ENCODE measurements at places on chromosomes 2 and 18.

- DNase-seq, result no peak
Measured at GRCh38 chr2:30149513-30149912, 2.7 kb downstream of the YPEL5 start.

GRCh38 chr2:128636802-128637147 lies 318.1 kb upstream of the HS6ST1 start:
- DNase-seq, result no peak

DNA sequence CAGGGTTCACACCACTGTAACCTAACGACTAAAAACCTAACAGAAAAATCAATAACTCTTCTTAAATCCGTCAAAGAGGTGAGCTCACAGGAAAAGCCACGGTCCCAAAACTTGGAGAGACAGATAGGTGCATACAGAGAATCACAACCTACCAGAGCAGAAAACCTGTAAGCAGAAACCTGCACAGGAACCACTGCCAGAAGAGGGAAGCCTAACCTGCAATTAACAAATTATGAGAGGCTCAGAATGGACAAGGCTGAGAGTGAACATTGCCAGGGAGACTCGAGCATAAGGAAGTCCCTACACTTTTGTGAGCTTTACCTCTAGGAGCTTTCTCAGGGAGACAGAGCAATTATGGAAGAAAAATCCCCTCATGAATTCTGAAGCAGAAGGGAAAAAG lies 156.2 kb upstream of the NETO1 start:
- DNase-seq, result no peak

- no peak for DNase-seq
Measured at GRCh38 chr2:46446871-46447568, 32.3 kb upstream of the TMEM247 start.

GRCh38 chr2:165007161-165007744 lies 51.9 kb upstream of the SLC38A11 start:
- no peak for DNase-seq

DNA sequence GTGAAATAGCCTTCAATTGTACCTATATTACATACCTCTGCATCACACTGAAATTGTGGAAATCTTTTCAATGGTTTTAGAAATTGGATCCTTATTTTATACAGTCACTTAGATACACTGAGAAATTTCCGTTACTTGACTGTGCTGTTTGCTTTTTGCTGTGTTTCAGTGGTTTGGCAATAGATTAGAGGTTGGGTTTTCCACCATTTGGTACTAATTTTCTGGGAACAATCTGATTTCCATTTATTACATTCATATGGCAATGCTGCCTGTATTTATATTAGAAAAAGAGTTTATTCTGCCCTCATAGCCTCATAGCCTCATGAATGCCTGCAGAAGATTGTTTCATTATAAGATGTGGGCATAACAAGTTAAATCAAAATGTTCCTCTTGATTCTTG lies 285.0 kb downstream of the GULP1 start:
- DNase-seq, result no peak

DNA sequence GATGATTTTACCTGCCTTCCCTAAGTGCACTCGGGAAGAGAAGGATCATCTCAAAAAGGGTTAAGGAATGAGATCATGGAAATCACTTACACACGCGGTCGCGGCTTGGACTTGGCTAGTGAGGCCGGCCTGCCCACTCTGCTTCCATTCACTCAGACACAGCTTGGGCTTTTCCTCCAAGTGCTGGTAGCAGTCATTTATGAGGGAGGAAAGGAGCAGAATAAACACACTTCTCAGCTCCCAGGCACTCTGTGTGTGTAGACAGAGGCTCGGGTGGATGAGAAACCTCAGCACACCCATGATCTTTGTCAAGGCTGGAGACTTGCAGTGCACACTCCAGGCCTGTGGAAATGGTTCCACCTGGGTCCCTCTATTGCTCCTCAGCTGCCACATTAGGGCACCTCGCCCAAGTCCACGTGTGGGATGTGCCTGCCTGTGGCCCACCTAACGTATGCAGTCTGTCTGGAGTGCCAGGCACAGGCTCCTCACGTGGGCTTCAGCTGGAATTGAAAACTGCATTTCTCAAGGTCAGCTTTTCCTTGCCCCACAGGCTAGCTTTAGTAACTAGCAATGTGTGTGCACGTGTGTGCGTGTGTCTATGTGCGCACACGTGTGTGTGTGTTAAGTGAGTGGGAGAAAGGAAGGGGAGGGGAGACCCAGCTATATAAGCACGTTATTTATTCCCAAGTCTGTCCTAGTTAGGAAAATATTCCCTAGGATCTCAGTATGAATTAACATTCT lies 288.4 kb downstream of the SOX11 start:
- DNase-seq, result no peak

DNA sequence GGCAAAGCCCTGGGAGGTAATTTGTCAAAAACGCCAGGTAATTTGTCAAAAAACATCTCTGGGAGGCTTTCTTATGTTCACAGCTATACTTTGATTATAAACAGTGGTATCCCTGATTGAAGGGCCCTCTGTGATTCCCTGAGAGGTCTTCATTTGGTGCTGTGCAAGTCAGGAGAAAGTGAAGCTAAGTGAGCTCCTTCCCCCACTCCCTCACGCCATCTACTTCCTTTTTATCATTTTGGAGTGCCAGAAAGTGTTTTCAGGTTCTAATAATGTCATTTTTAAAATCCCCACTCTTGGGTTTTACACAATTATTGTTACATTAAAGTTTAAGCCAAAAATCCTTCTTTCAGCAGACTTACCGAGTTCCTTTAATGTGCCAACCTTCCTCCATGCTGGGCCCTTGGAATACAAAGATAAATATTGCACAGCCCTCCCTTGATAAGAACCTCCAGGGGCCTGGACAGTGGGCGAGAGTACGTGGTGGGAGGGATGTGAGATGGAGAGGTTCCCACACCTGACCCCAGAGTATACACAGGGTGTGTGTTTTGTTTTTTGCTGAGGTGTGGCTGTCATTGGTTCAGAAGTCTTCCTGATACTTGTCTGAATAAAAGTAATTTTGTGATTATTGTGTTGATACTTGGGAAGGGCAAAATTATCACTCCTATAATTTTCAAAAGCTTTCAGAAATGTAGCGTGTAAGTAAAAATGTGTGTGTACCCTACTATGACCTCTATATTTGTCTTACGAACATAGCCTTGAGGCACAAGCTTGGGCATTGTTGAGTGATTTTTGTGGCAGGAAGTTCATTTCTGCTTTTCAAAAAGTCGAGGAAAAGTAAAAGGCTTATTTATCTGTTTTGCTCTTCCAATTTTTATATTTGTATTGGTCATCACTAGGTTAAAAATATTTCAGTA lies 8.2 kb downstream of the MAPRE2 start:
- no peak for DNase-seq

DNA sequence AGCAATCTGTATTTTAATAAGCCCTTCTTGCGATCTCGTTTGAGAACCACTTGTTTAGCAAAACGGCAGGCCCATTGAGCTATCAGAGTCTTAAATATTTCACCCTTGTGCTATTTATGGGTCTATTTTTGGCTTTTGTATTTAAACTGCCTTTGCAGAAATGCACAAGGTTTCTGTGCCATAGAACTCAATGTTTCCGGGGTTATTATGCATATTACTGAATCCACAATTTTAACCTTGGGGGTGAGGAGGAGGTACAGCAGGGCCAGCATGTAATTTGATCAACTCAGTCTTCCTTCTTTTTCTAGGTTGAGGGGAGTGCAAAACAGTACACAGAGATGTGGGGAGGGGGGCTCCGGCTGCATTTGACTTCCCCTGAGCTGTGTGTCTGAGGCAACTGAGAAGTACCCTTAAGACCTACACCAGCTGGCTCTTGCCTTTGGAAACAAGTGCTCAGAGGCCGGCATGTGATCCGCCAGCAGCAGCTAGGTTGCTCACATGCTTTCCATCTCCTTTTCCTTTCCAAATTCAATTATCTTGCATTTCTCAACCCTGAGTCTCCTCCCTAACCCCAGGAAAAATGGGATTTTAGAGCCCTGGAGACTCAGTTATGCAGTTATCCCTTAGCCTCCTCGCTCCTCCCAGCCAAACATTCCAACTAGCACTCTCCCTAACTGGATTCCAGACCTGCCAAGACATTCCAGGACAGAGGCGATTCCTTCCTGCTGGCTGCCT lies 103.0 kb downstream of the HNRNPLL start:
- DNase-seq, result no peak

- DNase-seq, result no peak
Measured at GRCh38 chr2:150424406-150424805, 63.1 kb downstream of the RND3 start.

DNA sequence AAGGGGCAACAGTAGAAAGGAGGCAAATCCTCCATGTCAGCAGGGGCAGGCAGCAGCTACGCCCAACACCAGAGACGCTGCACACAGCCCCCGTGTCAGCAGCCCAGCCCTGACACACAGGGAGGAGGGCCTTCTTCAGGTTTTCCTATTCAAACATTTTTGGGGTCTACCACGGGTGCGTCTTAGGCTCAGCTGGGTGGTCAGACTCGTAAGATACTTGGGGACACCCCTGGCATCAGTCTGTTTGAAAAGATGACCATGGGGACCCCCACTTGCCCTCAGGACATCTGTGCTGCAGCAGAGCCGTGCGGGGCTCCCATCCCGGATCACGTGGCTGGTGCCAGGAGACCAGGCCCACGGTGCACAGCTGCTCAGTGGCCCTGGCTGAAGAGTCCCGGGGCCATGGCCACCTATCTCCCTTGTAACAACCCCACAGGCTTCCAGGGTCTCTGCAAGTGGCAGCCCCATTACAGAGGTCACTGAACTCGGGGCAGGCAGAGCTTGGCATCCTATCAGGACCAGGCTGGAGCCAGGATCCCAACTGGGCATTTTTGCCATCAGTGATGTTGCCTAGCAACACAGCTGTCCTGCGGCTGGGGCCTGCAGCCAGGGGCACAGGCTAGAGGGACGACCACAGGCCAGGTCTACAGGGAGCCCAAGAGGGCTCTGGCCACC lies 82.5 kb downstream of the EDAR start:
- DNase-seq, result no peak

DNA sequence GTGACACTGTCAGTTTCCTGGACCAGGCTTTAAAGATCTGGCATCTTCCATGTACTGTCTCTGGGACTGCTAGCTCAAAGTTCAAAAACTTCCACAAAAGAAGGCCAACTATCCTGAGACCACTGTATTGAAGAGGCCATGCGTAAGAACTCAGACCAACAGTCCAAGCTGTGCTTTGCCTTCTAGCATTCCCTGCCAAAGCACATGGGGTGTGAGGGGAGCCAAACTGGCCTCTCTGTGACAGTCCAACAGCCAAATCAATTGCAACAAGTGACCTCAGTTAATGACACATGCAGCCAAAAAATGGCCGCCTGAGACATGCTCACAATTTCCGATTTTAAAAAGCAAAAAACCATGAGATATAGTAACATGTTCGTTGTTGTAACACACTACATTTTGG lies 160.3 kb upstream of the CDH19 start:
- no peak for DNase-seq

- no peak for DNase-seq
Measured at GRCh38 chr18:59697236-59697932, at the start of gene CCBE1. Gene CCBE1, minus strand, starts transcription at chr18:59697423.

DNA sequence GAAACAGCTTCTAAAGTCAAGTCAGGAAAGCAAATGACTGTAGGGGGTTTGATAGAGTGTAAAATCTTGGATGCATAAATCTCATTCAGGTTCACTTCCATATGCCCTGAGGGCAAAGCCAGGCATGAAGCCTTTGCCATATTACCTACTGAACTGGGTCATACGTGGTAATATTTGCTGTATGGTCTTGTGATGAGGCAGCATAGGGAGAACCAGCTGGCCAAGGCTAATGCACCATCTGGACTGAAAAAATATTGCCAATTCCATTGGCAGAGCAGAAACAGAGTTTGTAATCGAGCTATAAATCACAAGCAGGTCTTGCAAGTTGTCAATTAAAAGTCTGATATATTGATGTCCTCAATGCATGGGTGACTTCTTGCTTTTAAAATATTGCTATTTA lies 243.8 kb downstream of the ERBB4 start:
- DNase-seq, result no peak

DNA sequence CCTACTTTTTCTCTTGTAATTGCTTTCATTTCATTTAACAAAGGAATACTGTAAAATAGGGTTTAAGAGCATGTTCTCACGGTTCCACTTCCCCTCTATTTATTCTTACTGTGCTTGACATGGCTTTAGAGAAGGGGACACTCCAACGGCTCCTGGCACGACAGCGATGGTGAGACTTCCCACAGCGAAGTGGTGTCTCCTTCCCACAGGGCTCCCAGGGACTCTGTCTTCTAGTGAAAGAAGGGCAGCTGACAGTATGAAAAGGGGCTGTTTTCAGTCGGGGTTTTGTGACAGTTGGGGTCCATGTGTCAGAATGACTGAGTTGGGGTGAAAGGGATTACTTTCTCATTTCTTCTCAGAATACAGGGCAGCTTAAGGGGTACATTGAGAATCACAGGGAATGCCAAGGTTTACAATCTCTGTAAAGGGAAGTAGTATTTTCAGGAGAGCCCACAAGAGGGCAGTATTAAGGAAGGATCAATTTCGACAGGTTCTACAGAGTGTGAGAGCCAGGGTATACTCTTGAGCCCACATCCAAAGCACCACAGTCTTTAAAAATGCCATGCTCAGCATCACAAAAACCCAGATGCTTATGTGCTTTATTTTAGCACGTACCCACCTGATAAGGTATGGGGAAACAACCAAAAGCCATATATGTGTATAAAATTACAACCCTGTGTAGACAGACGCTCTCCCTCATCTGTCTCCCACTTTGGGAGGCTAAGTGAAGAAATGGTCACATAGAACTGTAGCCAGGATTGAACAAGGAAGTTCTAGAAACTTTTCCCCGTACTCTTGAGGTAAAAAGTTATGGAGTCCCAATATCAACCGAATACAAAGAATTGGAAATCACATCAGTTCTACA lies 31.3 kb upstream of the RAPGEF4 start:
- DNase-seq, result no peak

Data from activated CD4-positive, CD25-positive, alpha-beta regulatory T cell (primary cell).